ENCODE measurements at places on chromosomes 5 and 9.

DNA sequence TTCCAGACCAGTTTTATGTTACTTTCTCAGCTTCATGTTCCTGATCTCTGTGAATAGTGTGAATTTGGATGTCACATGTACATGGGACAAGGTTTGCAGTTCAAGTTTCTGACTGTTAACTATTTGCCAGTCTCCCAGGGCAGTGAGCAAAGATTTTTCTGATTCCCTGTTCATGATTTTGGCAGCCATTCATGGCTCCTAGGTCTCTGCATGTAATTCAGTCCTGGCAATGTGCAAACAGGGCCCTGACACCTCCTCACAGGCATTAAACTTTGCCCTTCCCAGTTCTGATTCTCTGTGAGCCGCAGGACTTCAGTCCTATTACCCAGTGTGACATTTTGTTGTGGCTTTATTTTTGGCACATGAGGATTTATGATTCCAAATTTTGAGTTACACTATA, 349.7 kb downstream of the ARRDC3 start:
- DNase-seq, result no peak

DNA sequence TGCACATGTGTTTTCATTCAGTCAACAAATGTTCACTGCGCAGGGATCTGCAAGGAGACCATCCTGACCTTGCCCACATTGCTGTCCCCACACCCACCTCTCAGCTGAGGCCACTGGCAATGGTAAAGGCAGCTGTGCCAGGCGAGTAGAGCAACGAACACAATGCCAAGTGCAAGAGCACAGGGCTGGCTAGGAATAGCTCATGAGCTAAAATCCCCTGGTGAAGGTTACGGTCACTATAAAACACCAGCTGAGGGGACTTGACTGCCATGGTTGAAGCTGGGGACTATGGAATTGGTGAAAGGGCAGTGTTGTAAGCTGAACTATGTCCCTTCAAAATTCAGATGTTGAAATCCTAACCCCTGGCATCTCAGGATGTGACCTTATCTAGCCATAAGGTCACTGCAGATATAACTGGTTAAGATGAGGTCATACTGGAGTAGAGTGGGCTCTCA, 96.1 kb downstream of the OTULIN start:
- no peak for DNase-seq

- DNase-seq, result peak; percentile 75
Measured at GRCh38 chr9:137445275-137445807, 4.2 kb upstream of the ENTPD8 start.

- no peak for DNase-seq
Measured at GRCh38 chr5:61251874-61252642, 80.0 kb upstream of the ZSWIM6 start.

GRCh38 chr5:57209316-57210040, 35.6 kb downstream of the GPBP1 start:
- no peak for DNase-seq

DNA sequence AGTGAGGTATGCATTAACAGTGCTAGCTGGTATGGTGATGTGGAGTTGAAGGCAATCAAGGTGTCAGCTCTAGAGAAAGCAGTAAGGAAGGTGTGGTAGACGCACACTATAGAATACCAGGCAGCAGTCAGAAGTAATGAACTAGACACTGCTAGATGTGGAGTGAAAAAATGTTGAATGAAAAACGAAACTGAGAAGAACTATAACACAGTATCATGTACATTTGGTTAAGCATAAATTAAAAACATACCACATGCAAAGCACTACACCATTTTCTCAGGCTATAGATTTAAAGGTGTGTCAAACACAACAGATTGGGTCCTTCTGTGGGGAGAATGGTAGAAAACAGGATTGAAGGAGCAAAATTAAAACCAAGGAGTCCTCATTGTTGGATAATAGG, 15.4 kb downstream of the ZNF622 start:
- no peak for DNase-seq

DNA sequence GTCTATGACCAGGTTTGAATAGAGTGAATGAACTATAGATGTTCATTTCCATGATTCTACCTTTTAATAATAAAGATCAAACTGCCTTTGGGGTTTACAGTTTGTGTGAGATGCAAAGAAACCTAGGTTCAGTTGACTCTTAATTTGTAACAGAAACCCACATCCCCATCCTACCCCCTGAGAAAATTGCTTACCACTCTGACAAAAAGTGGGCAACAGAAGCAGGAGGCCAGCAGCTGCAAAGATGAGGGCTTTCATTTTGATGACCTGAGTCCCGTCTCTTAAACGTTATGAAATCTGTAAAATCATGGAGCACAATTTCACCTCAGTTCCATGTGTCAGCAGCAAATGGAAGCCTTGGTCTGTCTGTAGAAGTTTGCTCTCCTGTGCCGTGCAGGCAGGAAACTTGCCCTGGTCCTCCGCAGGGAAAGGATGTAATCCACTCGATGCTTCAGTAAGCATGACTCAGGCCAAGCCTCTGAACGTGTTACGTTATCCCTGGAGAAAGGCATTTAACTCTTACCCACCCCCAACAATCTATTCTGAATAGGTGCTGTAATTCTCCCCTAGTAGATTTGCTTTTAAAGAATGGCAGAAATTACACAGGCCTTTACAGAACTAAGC, at the start of gene F2RL2:
Gene F2RL2, minus strand, starts transcription at position 431 of the 624 bp plus-strand sequence. Its CDS starts 173 bp downstream, at position 258.
- DNase-seq, result no peak

DNA sequence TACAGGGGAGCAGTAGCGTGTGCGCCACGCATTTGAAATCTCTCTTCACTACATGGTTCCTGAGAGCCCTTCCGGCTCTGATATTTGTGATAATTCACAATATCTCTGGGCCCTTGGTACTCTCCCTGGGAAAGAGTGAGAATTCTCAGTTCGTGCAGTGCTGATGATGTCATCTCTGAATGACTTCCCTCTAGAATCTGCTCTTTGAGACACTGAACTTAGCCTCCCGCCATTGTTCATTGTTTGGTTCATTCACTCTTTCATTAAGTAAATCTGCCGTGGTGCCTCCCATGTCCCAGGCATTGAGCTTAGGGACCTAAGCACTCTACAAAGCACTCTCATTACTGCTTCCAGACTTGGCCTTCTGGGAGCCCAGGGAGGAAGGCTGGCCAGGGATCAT, 94.0 kb downstream of the PPARGC1B start:
- no peak for DNase-seq

- DNase-seq, result no peak
Measured at GRCh38 chr5:96337048-96337781, 95.8 kb downstream of the PCSK1 start.

- DNase-seq, result no peak
Measured at GRCh38 chr5:153039501-153039900, 451.0 kb upstream of the GRIA1 start.

- no peak for DNase-seq
Measured at GRCh38 chr9:91496351-91496750, 72.7 kb upstream of the NFIL3 start.

- DNase-seq, result no peak
Measured at GRCh38 chr5:163478126-163478981, 17.9 kb downstream of the HMMR start.

DNA sequence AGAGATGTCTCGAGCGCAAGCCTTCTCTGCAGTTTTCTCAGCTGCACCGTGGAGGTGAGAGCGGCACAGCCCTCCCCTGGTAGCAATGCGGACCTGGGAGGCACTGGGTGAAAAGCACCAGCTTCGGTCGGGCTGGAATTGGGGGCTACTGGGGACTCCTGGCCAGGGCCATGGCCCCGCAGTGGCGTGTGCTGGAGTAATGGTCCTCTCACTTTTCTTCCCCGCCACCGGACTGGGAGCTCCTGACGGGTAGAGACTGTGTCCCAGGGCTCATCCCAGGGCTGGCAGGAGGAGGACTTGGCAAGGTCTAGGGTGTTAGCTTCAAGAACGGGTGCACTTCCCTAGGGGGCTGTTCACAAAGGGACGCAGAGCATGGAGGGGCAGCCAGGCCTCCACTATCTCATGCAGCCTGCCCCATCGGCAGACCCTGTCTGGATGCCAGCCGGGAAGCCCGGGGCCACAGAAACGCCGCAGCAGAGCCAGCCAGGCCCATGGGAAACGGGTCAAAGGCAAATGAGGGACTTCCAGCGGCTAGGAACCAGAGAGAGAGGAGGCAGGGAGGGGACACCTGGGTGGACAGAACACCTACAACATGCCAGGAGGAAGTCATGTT, 92.6 kb upstream of the MVB12B start:
- no peak for DNase-seq

- DNase-seq, result no peak
Measured at GRCh38 chr5:105331558-105331957, 1769.0 kb upstream of the NUDT12 start.

GRCh38 chr9:17462869-17463464, 115.9 kb upstream of the SH3GL2 start:
- no peak for DNase-seq

DNA sequence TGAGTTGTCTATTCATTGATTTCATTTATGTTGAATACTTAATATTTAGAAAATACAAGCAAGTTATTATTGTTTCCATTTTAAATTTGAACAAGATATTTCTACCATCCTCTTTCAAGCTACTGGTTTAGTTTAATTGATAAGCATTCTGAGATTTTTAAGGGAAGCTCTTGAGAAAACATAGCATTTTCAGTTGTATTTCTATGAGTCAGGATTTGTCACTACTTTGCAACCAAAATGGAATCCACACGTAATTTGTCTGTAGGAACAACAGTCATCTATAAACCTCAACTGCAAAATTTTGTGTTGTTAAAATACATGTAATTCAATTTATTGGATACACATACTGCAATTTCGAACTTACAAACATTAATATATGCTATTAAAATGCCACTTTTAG, 74.0 kb downstream of the PRR16 start:
- no peak for DNase-seq

GRCh38 chr9:81953096-81953495, 9.8 kb downstream of the SPATA31D3 start:
- DNase-seq, result no peak

- no peak for DNase-seq
Measured at GRCh38 chr5:163532171-163533084, 27.0 kb downstream of the MAT2B start.

DNA sequence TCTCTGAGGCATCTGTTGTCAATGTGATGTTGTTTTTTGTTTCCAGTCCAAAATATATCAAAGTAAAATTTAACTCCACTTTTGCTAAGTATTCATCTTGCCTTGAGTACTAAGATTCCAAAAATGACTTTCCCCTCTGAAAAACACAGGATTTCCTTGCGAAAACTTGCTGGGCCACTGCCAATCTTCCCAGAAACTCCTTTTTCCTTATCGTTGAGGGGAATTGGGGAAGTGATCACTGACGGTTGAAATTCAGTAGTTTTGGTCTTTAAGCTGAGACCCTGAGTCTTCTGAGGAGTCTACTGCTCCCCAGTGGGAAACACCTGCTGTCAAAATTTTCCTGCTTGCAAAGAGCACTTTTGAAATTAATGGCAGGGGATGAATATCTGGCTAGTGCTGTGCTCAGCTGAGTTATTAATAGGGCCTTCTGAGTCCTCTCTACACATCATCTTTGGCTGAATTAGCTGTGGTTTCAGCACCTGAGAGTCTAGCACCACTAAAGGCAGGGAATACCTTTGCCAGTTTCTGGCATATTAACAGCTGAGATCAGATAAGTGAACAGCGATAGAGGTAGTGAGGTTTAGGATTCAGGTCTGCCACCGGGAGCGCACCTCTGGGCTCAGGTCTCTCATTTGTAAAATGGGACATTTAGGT, 18.0 kb downstream of the TLR4 start:
- DNase-seq, result no peak

DNA sequence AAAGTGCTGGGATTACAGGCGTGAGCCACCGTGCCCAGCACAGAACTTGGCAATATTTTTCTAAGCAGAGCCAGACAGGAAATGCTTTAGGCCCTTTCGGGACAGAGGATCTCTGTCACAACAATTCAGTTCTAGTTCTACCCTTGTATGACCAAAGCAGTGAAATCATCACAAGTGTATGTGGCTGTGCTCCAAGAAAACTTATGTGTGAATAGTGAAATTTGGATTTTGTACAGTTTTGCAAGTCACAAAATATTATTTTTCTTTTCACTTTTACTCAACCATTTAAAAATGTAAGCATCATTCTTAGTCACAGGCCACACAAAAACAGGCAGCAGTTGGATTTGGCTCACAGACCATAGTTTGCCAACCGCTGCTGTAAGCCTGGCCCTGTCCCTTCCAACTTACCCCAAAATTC, 20.4 kb upstream of the PRUNE2 start:
- no peak for DNase-seq

GRCh38 chr9:81002242-81002641, 687.1 kb downstream of the TLE1 start:
- no peak for DNase-seq

DNA sequence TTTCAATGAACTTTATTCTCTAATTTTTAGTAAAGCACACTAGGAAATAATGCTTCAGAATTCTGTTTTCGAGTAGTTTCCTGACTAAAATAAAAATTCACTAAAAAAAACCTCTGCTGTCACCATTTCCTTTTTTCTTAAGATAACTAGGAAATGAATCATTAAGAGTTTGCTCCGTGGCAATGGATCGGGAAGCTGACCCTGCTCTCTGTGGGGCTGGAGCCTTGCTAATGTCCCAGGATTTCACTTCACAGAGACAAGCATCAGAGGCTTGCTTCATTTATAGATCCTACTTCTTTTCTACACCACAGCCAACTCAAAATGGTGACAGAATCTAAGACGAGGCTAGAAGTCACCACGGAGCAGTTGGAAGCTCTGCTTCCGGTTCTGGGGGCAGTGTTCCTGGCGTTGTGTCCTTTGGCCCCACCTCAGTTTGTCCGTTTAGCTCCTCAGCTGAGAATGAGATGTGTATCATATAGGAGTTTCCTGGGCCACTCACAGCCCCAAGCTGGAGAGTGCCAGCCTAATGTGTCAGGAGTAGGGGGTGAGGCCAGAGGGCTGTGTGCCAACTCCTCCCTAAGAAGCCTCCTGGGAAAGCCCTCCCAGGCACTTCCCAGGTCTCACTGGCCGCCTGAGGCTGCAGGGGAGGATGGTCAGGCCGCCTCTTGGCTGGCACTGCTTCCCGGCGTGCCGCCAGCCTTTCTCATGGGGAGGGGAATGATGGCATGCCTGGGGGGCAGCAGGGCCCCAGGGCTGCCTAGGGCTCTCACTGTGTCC, 19.6 kb downstream of the TENT4A start:
- no peak for DNase-seq

- no peak for DNase-seq
Measured at GRCh38 chr9:14524873-14525515, 168.2 kb downstream of the ZDHHC21 start.

GRCh38 chr5:132098621-132099020, 25.0 kb downstream of the CSF2 start:
- DNase-seq, result no peak

DNA sequence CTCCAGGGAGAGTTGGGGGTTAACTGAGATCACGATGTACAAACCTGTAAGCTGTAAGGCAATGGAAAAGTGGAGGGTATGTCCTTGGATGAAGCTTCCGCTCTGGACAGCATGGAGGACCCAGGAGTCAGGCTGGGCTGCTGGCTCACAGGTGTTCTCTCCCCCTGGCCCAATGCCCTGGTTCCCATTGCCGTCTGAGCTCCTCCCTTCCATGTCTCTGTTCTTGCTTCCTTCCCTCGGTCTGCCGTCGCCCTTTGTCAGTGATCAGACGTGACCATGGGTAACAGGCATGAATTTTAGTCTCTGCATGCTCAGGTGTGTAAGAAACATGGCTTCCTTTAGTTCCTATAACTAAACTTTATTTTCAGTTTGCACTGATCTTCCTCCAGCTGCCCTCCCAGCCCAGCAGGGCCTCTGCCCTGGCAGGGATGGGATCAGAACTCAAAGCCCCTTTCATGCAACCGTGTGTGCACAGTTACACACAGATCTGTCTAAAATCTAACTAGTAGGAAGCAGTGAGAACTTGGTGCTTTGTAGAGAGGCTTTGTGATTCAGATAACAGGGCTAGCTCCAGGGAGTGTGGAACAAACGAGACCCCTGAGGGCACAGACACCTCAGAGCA, 51.7 kb upstream of the KCNMB1 start:
- no peak for DNase-seq
